Activated CD4-positive, alpha-beta T cell treated with anti-CD3 and anti-CD28 coated beads for 4 hours (primary cell): ENCODE measurements at places on chromosomes 2 and 18.

- no peak for DNase-seq
Measured at GRCh38 chr18:12460874-12461273, 53.1 kb downstream of the PRELID3A start.

DNA sequence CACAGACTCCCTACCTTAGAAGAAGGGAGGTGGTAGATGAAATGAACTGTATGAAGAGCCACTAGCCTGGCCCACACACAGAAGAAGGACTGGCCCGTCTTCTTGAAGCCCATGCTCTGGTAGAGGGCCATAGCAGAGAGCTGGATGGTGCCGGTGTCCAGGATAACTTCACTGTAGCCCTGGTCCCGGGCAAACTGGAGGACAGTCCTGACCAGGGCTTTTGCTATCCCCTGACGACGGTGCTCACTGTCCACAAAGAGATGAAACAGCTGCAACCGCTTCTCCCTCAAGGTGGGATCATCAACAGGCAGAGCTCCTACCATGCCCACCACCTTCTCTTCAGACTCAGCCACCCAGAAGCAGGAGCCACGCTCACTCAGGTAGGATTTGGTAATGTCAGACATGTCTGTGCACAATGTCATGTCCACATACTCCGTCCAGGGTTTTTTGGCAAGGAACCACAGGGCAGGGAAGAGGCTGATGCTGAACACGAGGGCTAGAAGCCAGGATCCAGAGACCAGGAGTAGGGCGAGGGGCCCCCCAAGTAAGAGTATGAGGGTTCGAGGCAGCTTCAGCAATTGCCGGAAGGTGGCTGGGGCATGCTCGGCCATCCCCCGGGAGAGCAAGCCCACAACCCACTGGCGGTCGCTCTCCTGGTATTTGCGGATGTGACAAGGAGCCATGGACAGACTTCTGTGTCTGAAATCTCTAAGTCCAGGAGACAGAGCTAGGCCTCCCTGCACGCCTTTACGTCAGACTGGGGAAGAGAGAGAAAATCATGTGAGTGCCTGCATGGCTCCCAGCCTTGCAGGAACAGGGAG is 1.1 kb downstream of the NAT8 start:
- DNase-seq = no peak

- no peak for DNase-seq
Measured at GRCh38 chr2:129170570-129170969, 808.9 kb upstream of the RAB6C start.

- no peak for DNase-seq
Measured at GRCh38 chr2:46518861-46519260, 39.5 kb downstream of the TMEM247 start.

- no peak for DNase-seq
Measured at GRCh38 chr2:205545971-205546816, 136.1 kb upstream of the NRP2 start.

GRCh38 chr2:8837795-8838140 is 355 bp upstream of the KIDINS220 start:
- no peak for DNase-seq

- DNase-seq = no peak
Measured at GRCh38 chr18:48116017-48116416, 185.6 kb upstream of the SMAD2 start.
